NCI-H226 (cell line): ENCODE measurements at places on chromosomes 5 and 9.

DNA sequence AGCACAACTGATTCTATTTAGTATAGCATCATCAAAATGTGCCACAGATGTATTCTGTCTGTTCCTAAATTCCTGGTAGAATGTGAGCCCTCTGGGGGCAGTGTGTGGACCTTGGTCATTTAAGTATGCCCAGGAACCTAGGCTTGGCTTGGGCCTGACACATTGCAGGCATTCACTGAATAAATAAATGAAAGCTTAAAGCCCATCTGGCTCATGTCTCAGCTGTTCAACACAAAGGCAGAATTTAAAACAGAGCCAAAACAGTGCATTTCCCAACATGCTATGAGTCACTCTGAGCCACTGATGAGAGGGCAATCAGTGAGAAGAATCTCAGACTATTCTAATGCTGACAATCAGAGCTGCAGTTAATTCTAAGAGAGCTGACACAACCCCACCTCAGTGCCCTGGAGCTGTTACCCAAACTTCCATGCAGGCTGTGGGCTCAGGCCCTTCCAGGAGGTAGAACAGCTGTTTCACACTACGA, 8.1 kb downstream of the FAM193B start:
- peak; percentile 96 for DNase-seq

DNA sequence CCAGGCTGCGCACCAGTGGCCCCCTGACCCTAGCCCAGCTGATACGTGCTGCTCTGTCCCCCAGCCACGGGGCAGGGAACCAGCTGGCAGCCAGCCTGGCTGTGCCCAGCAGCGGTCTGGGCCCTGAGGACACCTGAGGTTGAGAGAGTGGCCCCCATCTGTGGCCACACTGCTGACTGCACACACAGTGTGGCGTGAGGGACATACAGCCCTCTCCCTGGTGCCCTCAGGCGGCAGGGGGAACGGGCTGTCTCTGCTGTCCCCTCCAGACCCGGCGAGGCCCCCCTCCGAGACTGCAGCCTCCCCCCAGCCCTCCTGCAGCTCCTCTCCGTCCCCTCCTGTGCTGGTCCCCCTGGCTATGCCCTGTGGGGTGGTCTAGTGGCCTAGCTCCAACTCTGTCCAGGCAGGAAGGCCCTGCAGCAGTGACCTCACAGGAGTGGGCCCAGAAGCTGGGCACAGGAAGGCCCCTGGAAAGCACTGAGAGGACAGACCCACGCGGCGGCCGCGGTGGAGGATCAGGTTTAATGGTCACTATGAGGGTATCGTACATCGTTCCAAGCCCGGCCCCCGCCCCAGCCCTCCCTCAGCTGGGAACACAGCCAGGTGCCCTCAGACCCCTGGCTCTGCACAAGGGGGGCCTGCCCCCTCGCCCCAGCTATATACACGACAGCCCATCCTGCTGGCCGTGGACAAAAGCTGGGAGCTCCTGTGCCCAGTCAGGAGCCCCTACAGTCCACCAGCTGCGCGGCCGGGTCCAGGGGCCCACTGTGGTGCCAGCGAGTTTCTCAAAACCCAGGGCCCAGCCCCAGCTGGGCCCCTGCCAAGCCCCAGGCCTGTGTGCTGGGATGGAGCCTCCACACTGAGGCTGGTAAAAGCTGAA, 6.8 kb upstream of the ENTPD8 start:
- no peak for DNase-seq

GRCh38 chr9:129111528-129112151, 425 bp downstream of the PTPA start:
- DNase-seq = no peak

- no peak for DNase-seq
These were observed 15.4 kb downstream of the AOPEP start for GRCh38 chr9:94741866-94742265.

DNA sequence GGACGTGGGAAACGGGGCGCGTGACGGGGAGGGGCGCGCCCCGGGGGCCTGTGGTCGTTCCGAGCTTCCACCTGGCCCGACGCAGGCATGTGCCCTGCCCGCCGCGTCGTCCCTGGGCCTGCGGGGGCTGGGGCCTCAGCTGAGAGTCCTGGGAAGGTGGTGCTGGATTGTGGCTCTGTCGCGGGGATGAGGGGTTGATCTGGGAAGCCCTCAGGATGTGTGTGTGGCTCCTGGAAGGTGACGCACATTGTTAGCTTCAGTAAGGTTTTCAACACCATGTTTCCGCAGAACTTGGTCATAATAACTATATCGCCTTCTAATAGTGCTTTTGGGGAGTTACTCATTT, 589.1 kb downstream of the MTRR start:
- peak; percentile 3 for DNase-seq

- no peak for DNase-seq
These were observed 548.4 kb downstream of the LRRC70 start for GRCh38 chr5:63127054-63127453.

GRCh38 chr9:83471241-83471640, 67.0 kb downstream of the FRMD3 start:
- no peak for DNase-seq

GRCh38 chr5:14226554-14226953, 83.4 kb downstream of the TRIO start:
- DNase-seq = no peak

DNA sequence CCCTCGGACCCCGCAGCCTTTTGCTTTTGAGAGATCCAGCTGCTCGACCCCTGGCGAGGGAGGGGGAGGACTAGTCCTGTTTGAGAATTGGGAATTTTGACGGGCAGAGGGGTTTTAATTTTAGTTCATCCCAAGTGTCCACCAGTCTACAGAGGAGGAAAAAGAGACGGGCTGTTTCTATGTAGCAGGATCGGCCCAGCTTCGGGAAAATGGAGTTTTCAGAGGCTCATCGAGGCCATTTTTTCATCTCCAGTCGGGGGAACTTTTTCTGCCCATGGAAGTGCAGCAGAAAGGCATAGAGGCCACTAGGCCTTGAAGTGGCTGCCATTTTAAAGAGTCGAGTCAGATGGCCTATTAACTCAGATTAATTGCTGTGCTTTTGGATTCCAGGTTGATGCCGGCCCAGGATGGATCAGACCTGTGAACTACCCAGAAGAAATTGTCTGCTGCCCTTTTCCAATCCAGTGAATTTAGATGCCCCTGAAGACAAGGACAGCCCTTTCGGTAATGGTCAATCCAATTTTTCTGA, 1.2 kb downstream of the NSD1 start:
- DNase-seq = no peak

DNA sequence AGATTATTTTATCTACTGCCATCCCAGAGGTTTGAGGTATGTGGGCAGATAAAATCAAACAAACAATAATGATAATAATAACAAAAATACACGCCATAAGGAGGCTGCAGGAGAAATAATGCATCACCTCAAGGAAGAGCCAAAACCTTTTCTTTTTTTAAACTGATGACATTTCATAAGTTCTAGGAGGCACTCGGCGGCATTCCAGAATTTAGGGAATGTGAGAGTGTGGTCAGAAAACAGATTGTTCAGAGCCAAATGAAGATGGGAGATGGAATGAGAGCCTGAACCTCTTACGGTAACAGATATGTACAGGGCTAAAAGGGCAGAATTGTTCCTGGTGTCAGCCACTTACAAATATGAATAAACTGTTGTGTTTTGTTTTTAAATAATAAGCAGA, 615.0 kb upstream of the CHD1 start:
- DNase-seq = peak; percentile 80

- no peak for DNase-seq
These were observed 68.3 kb downstream of the TARS1 start for GRCh38 chr5:33509036-33509435.
